Stimulated activated memory B cell treated with anti-CD40 and anti-IgM and Interleukin-4, amounts not matched to agents 10 μg/mL and 1 μg/mL and 100 μg/mL, for 72 hours (primary cell): ENCODE measurements at places on chromosomes 4 and X.

DNA sequence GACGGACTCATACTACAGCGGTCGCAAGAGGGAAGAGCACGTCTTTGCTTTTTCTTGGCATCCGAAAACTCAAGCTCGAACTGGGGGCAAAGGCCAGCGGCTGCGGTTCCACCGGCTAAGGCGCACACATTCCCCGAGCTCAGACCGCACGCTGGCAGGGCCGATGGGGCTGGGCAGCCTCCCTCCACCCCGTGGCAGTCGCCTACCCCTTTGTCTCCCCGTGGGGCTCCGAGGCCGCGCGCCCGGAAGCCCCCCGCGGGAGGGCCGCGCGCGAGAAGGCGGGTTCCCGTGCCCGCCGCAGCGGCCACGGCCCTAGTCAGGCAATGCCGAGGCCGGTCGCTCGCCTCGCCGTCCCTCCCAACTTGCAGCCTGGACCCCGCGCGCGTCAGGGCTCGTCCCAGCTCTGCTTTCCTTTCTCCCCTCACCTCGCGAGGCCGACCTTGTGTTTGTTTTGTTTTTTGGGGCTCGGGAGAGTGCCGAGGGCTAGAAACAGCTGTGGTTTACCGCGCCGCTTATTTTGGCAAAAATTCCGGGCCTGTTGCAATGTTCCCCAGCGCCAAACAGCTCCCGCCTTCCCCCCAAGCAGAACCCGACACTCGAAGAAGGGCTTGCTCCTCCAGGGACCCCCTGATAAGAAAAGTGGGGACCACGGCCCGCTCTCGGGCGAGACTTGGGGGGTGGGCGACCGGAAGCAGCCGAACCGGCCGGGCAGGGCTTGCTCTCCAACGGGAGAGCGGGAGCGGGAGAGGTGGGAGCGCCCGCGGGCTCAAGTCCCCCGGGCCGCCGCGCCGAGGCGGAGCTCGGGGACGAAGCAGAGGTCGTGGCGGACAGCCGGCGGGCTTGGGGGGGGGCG is 561 bp upstream of the N4BP2 start:
- ATAC-seq: peak; percentile 64

- ATAC-seq: no peak
Observed at GRCh38 chr4:10075953-10076391, 40.6 kb downstream of the WDR1 start.

- ATAC-seq: no peak
Observed at GRCh38 chr4:155010376-155010775, 198.1 kb upstream of the NPY2R start.

- ATAC-seq: no peak
Observed at GRCh38 chr4:14924812-14925344, 77.4 kb upstream of the CPEB2 start.

DNA sequence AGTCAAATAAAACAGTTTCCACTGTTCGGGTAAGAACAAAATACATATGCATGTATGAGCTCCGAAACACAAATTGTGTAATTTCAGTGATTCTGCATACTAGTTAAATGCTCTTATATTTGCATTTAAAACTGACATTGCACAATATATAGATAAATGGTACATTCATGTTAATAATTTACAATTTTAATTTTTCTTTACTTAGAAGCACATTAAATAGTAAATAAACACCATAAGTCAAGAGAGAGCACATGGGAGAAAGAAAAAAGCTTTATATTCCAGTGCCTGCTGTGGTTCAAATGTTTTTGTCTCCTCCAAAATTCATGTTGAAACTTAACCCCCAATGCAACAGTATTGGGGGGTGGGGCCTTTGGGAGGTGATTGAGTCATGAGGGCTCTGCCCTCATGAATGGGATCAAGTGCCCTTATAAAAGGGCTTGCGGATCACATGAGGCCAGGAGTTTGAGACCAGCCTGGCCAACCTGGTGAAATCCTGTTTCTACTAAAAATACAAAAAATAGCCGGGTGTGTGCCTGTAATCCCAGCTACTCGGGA is 322.9 kb downstream of the BCOR start:
- no peak for ATAC-seq

DNA sequence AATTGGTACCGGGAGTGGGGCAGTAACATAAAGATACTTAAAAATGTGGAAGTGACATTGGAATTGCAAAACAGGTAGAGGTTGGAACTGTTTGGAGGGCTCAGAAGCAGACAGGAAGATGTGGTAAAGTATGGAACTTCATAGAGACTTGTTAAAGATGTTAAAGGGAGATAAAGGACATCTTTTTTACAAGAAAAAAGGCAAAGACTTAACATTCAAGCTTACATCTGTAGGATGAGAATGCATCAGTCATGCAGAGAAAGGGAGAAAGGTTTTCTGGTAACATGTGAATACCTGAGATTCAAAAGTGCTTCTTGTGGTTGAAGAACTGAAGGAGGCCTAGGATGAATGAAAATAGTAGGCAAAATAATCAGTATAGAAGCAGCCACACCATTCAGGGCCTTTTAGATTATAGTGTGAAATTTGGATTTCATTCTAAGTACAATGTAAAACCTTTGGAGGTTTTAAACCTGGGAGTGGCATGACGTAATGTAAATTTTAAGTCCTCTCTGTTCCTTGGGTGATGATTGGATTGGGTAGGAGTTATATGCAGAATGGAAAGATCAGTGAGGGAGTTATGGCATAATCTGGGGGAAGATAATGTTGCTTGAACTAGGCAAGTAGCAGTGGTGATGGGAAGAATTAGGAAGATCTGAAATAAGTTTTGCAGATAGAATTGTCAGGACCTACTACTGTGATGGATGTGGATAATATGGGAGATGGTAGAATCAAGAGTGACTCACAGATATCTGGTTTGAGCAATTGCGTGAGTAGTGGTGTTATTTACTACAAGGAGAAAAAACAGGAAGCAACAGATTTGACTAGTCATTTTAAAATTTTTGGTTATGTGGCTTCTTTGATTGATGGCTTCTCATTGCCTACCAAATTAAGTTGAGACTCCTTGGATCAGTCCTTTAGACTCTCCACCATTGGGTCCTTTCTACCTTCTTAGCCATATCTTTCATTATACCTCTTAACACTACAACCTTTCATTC is 138.7 kb downstream of the VSIG4 start:
- ATAC-seq: no peak

DNA sequence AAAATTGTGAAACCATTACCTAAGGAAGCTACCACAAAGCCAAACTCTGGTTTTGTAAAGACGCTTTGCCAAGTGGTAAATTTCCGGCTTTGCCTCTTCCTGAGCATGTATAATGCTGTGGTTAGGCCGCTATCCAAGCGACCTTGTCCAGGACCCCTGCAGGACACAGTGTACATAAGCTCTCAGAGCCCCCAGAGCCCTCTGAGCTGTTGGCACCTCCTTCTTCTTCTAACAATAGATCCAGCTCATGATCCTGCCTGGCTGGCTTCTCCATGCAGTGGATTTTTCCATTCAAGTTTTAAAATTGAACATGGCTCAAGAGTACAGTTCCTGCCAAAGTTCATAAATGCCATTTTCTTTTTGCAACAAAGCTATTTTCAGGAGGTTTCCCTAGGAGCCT is 326.7 kb downstream of the MAPK10 start:
- ATAC-seq: no peak
